ENCODE measurements at places on chromosomes 6 and 20.
A peak's percentile ranks its signal among the peaks of the same experiment; 100 is the strongest.

DNA sequence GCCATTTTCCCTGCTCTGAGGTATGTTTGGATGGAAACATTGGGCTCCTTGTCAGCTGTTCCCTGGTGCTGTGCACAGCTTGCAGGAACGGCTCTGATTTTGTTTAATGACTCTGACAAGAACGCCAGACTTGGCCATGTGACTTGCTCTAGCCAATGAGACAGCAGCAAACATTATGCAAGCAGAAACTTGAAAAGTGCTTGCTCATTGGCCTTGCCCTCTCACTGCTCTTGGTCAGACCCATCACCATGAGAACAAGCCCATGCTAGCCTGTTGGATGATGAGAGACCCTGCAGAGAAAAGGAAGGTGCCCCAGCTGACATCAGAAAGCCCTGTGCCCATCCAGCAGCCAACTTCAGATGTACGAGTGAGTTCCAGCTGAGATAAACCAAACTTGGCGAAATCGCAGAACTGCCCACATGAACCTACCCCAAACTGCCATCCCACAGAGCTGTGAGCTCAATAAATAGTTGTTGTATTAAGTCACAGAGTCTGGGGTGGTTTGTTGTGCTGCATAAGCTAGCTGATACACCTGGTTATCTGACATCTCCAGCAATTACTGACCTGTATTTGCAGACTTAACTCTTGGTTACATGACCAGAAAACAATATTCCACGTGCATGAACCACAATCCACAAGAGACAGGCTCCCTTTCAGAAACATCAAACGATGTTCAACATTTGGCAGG, 96.9 kb downstream of the JPH2 start:
- DNase-seq: peak; percentile 36

GRCh38 chr6:145863988-145864616, 49.5 kb upstream of the FBXO30 start:
- no peak for DNase-seq

DNA sequence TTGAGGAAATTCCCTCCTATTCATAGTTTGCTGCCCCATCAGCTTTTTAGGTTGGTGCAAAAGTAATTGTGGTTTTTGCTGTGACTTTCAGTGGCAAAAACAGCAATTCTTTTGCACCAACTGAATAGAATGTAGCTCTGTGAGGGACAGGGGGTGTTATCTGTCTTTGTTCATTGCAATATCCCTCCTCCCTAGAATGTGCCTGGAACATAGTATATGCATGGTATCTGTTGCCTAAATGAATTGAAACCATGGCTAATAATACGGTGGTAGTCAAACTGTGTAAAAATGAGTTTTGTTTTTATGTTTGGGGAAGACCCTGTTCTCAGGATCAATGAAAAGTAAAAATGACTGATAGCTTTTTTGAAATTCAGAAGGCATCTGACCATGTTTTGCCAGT, 45.1 kb downstream of the SCAND1 start:
- DNase-seq: no peak

DNA sequence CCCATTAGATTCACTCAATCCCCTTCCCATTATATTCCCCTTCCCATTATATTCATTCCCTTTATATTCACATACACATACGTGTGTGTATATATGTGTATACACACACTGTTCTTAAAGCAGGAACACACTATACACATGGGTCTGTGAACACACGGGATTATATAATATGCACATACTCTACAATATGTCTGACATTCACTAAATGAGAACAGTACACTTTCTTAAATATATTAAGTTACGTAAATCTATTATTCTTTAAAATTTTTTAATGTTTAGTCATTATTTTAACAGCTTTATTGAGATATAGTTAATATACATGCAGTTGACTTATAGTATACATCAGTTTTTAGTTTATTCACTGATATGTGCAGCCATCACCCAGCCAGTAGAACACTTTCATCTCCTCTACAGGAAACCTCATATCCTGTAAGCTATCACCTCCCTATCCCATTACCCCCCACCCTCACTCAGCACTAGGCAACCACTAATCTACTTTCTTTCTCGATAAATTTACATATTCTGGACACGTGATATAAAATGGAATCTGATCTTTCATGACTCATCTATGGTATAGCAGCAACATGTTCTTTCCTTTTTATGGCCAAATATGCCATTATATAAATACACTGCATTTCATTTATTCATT, 13.9 kb upstream of the SUMO4 start:
- DNase-seq: no peak

- no peak for DNase-seq
Observed at GRCh38 chr6:123372737-123373136, 264.0 kb downstream of the TRDN start.

DNA sequence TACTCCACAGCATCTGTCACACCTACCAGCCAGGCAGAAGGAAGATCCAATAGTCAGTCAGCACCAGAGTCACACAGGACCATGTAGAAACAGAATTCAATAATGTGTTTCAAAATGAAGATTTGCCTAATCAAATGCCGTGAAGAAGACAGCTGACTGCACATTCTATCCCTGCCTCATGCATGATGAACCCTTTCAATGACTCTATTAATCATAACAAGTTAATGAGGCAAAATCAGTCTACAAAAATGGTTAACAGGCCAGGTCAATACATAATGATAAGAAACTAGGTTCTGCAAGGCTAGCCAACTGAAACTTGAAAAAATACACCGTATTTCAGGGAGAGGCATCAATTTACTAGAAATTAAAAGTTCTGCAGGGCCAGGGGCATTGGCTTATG, 6.7 kb upstream of the PNRC1 start:
- DNase-seq: no peak

DNA sequence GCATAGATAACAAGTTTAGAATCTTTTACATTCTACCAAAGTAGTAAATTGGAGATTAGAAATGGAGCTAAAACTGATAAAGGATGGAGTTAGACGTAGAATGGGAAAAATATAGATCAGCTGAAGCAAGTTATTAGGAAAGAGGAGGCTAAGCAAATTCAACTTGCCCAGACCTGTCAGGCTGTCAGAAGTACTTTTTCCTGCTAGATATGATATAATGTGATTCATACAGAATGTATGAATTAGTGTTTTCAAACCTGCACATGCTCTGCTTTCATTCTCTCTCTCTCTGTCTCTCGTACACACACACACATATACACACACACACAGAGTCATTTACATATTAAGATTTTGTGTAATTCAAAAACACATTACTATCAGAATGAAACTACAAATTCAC, 133.2 kb upstream of the HDGFL1 start:
- DNase-seq: no peak

- peak; percentile 39 for DNase-seq
Observed at GRCh38 chr6:16286151-16286522, 47.8 kb downstream of the GMPR start.

DNA sequence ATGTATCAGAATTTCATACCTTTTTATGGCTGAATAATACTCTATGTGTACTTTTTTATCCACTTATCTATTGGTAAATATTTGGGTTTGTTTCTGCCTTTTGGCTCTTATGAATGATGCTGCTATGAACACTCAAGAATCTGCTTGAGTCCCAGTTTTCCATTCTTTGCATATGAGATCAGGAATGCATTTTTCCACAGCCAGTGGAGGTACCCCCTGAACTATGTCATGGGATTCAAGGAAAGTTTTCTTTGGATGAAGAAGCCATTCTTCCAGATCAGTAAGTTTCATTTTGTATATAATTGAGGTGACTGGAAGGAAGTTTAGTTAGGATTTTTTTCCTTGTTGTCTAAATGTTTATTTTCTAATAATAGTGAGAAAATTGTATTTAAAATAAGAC, 40.9 kb downstream of the NKX2-4 start:
- no peak for DNase-seq

- no peak for DNase-seq
Observed at GRCh38 chr20:22245139-22245538, 339.2 kb downstream of the FOXA2 start.

DNA sequence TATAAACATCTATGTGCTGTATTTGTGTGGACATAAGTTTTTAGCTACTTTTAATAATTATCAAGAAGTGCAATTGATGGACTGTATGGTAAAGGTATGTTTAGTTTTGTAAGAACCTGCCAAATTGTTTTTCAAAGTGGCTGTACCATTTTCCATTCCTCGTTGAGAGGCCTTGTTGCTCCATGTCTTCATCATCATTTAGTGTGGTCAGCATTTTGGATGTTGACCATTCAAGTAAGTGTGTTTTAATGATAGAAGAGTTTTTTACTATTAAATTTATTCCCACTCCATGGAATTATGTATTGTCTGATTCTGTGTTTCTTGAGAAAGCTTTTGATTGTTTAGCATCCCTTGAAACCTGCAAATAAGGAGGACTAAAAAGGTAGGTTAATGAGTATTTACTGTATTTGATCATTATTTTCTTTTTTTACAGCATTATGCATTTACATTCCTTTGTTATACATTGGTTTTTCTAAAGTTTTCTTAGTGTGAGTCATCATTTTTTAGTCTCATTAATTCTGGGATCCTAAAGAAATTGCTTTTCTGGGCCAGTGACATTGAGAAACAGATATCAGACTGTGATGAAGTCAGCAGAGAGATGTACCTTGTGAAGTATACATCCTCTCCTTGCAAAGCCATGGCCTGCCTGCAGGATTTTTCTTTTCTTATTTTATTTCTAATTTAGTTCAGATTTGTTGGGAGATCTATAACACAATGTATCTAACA, 312.8 kb upstream of the PTCHD4 start:
- no peak for DNase-seq

GRCh38 chr6:28105245-28105639, 19.2 kb upstream of the ZSCAN16 start:
- DNase-seq: no peak

DNA sequence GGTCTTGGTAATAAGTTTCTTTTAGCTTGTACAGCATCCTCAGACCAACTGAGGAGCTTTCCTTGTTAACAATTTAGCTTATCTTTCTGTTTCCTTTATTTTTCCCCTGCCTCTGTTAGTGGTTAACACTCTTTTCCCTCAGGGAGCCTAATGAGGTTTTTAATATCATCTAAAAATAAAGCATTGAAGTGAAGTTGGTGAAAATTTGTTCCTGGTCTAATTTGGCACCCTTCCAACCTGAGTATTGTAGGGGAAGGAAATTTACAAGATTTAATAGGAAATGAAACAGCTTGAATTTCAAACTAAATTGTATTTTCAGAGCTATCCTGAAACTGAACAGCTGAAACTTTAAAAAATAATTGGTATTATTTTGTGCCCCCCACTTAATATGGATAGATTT, 28.1 kb upstream of the VAPB start:
- no peak for DNase-seq

DNA sequence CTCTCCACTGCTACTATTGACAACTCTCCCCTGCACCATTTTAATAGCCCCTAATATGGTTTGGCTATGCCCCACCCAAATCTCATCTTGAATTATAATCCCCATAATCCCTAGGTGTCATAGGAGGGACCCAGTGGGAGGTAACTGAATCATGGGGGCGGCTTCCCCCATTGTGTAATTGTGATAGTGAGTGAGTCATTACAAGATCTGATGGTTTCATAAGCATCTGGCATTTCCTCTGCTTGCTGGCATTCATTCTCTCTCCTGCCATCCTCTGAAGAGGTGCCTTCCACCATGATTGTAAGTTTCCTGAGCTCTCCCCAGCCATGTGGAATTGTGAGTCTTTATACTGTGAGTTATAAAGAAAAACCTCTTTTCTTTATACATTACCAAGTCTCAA, 74.1 kb upstream of the TCF21 start:
- peak; percentile 39 for DNase-seq

- no peak for DNase-seq
Observed at GRCh38 chr6:12356431-12356830, 66.3 kb downstream of the EDN1 start.

DNA sequence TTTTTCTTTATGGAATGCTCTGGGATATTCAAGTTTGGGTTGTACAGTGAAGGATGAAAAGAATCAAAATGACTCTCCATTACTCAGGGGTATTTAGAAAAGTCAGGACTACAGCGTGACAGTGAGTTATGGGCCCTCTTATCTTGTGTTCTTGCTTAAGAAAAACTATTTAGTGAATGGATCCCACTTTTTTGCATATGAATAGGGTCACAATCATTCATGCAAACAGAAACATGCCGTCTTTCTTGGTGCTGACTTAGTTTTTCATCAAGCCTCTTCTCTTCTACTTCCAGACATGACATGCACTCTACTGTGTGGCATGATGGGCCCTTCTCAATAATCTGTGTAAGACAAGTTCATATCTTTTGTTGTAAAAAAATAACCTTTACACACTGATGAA, 488.4 kb upstream of the MMS22L start:
- DNase-seq: no peak

GRCh38 chr6:18339599-18339998, 47.6 kb upstream of the RNF144B start:
- DNase-seq: no peak

DNA sequence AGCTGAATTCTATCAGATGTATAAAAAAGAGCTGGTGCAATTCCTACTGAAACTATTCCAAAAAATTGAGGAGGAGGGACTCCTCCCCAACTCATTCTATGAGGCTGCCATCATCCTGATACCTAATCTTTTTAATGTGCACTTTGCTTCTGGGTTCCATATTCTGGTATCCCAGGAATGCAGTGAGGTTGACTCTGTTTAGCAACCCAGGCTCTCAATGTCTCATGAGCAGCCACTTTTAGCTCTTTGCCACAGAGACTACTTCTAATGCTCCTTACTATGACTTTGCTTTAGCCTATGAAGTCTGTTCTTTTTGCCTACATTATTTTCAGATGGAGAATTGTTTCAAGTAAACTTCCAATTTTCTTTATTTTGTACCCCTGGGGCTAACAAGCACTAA, 185.5 kb upstream of the NRSN1 start:
- DNase-seq: no peak

- DNase-seq: no peak
Observed at GRCh38 chr6:11278207-11278559, 45.7 kb upstream of the NEDD9 start.

- no peak for DNase-seq
Observed at GRCh38 chr6:144319211-144319610, 34.1 kb downstream of the UTRN start.

DNA sequence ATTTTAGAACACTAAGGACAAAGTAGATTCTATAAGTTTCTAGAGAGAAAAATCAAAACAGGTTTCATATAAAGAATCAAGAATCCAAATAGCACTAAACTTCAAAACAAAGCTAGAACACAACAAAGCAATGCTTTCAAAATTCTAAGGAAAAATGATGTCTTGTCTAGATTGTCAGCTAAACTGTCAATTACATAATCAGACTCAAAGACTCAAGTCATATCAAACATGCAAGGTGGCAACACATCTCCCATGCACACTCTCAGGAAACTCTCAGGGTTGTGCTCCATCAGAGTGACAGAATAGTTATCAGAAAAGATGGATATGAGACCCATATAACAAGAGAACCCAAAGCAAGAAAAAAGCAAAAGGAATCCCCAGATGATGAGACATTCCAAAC, 23.9 kb downstream of the HACE1 start:
- DNase-seq: no peak

All from A549 (cell line).